ENCODE measurements at places on chromosomes 1 and 21.

DNA sequence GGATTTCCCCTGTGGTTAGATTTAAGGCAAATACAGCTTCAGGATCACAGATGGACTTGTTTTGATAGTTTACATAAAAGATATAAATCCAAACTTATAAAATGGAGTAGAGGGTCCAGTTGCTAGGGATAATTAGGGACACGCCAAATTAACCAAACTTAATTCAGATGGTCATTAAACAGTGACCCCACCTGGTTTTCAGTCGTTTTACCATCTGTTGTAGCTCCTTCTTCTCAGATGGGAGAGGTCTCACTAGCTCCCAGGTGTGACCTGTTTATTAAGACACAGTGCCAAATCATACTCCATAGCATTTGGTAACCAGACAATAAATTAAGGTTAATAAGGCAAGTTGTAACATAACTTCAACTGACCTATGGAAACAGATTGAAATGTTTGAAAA lies 8.1 kb upstream of the GADD45A start:
- DNase-seq: no peak

- no peak for DNase-seq
These were observed 36.3 kb upstream of the S1PR1 start for GRCh38 chr1:101200513-101200912.

- no peak for DNase-seq
These were observed 3.7 kb downstream of the CAMTA1 start for GRCh38 chr1:6788946-6789345.

DNA sequence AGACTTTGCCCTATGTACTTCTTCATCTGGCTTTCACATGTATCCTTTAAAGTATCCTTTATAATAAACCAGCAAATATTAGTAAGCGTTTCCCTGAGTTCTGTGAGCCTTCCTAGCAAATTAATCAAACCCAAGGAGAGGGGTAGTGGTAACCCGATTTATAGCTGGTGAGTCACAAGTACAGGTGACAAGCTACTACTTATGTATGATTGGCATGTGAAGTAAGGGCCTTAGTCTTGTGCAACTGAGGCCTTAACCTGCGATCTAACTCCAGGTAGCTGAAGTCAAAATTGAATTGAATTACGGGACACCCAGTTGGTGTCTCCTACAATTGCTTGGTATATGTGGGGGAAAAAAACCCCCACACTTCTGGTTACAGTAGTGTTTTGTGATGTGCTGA lies 26.0 kb downstream of the SLC16A1 start:
- DNase-seq: no peak

DNA sequence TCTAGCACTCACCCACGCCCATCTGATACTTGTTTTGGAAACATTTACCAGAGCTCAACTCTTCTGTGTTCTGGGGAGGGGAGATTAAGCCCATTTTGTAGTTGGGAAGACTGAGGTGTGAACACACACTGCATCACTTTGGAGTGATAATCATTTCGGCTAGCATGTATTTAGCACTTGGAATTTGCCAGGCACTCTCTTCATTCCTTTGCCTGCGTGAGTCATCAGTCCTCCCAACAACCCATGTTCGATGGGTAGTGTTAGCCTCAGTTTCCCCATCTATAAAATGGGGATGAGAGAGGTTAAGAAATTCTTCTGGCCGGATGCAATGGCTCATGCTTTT lies 182.8 kb upstream of the TMEM51 start:
- no peak for DNase-seq

DNA sequence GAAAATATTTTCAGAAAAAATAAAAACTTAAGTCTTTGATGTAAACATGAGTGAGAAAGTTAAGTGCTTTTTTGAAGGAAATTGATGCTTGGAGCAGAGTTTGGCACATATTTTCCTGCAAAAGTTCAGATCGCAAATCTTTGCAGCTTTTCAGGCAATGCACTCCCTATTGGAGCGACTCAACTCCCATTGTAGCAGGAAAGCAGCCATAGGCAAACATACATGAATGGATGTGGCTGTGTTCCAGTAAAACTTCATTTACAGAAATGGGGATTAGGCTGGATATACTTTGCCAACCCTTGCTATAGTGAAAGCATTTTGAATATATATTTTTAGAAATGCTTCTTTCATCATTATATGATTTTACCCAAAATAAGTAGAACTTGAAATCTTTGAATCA lies 8.1 kb downstream of the AGL start:
- DNase-seq: no peak

Measured in cortex of kidney (tissue), 1 donor.